ENCODE measurements at places on chromosomes 7 and 10. TPM values are rescaled to one million over a fixed set of nuclear protein-coding genes. Genes with fewer than 3 reads are reported as not detected.
A peak's percentile ranks its signal among the peaks of the same experiment; 100 is the strongest.

The LIPK gene
- total RNA-seq = not detected

- peak; percentile 33 for DNase-seq
Observed at GRCh38 chr7:4268040-4268965, 413.8 kb upstream of the FOXK1 start.

The DNAJC12 gene
- total RNA-seq = not detected

DNA sequence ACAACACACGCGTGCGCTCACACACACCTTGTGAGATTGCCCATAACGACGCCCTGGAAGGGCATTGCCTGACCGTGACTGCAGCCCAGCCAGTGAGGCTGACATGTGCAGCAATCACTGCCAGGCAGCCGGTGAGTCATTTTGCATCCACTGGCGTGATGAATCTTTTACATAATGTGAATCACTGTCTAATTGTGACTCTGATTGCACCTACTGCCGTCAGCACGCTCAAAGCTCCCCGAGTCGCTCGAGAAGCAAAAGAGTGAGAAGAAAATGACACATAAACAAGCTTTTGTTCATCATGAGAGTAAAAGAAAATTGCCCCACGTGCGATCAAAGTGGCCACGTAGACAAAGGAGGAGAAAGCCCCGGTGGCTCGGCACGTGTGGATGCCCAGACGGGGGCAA, 117.4 kb upstream of the PFKP start:
- DNase-seq = no peak

Data from spleen (tissue), 13 donors.